Stimulated activated CD4-positive, alpha-beta T cell treated with anti-CD3 and anti-CD28 coated beads, TNF-alpha, amount 100 ng/mL, for 4 hours (primary cell): ENCODE measurements at places on chromosomes 2 and 18.
A peak's percentile ranks its signal among the peaks of the same experiment; 100 is the strongest.

DNA sequence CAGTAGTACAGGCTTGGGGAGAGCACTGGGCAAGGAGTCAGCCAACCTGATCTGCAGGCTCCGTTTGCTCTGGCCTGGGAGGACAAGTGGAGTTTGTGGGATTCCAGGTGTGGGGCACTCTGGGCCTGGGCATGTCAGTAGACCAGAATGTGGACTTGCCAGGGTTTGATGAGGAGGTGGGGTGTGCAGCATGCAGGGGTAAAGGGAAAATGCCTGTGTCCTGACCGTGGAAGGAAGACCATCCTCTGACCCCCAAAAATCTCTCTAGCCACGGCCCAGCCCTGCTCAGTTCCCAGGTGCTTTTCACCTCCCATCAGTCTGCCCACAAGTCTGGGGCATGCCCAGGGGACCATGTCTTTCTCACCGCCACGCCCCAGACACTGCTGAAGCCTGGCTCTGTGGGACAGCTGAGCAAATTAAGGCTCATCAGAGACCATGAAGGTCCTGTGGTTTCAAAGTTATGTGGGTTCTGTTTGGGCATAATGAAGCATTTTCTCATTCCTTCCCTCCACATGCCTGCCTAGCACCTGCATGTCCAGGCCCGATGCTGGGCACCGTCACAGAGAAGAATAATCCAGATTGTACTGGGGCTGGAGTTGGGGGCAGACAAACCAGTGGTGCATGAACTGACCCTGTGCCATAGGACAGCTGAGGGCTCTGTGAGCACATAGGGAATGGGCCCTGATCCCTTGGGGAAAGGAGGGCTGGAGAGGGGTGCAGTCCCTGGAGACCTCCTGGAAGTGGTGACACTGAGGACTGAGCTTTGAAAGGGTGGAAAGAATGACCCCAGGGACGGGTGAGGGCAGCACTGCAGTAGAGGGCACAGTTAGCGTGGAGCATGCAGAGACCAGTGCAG, 6.5 kb upstream of the KCNF1 start:
- no peak for DNase-seq

DNA sequence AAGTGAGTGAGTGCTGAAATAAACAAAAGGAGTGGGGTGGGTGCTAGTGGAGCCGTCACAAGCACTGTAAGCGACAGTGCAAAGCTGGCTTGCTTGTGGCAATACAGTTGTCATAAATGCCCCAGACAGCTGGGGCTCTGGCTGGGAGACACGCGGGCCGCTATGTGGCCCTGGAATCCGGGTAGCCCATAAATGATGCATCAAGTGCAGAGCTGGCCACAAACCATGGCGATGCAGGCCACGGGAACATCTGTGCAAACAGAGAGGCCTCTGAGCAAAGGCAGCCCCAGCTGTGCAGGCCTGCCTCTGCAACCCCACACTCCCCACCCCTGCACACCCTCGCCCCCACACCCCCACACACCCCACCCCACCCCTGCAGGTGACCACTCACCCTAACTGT, 349.2 kb upstream of the ID2 start:
- no peak for DNase-seq

DNA sequence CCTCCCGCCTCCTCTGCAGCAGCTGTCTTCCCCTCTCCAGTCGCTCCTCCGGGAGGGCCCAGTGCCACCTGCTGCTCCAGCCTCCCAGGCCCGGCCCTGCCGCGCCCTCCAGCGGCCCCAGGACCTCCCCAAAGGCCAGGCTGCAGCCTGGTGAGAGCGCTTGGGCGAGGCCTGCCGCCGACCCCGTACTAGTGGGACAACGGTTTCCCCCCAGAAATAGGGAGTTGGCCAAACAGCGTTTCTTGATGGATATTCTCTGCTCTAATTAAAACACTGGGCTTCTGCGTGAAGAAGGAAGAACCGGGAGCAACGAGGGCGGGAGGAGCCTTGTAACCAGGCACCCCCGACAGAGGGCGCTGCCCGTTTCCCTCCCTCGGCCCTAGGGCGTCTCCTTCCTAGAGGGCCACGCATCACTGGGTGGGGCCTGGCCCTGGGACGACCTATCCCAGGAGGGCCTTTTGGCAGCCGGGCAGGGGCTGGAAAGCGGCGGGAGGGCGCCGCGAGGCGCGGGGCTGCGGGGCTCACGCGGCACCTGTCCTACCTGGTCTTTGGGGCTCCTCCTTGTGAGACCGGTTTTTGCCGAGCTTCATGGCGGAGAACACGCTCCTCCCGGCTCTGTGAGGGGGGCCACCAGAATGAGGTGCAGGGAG, 25.4 kb upstream of the OTOF start:
- peak; percentile 68 for DNase-seq

GRCh38 chr18:50161597-50162205, 33.2 kb downstream of the MYO5B start:
- no peak for DNase-seq

DNA sequence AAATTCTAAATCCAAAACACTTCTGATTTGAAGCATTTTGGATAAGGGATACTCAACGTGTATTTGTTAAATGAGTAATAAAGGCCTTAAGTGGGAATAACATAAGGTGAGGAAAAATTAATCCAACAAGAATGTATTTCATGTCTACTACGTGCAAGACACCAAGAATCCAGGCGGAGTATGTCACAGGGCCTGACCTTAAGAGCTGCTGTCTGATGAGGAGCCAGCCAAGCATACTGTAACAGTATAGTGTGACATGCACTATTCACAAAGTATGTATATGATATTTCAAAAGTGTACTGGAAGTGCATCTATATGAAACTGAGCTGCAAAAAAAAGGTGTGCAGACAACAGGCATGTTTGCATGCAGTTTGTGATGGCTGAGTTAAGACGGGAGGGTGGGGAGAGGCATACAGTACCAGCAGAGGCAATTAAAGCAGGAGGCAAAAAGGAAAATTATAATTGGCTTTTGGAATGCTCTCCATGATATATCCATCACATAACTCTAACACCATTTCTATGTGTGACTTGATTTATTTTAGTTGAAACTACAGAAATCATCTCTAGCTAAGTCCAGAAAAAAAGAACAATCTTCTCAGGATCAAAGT, 18.2 kb downstream of the IWS1 start:
- DNase-seq, result no peak

DNA sequence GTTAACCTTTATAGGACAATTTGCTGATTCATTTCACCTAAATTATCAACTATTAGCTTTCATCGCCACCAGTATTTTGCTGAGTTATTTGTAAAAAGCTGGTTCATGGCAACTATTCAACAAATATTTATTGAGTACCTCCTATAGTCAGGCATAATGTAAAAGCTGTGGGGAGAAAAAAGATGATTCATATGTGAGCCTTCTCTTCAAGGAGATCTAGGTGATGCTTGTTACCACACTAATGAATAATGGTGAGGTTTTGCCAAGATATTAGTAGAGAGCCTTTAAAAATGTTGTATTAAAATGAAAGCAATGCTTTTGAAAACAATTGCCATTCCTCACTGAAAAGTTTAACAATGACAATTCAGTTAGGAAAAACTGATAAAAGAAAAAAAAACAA, 187.8 kb downstream of the ANKRD44 start:
- DNase-seq, result no peak

- DNase-seq, result no peak
Observed at GRCh38 chr2:190545555-190546385, 11.2 kb upstream of the NEMP2 start.

GRCh38 chr18:2970344-2970743, 42.6 kb downstream of the LPIN2 start:
- no peak for DNase-seq
